ENCODE measurements at places on chromosomes 13 and 19. TPM values are rescaled to one million over a fixed set of nuclear protein-coding genes. Genes with fewer than 3 reads are reported as not detected.

DNA sequence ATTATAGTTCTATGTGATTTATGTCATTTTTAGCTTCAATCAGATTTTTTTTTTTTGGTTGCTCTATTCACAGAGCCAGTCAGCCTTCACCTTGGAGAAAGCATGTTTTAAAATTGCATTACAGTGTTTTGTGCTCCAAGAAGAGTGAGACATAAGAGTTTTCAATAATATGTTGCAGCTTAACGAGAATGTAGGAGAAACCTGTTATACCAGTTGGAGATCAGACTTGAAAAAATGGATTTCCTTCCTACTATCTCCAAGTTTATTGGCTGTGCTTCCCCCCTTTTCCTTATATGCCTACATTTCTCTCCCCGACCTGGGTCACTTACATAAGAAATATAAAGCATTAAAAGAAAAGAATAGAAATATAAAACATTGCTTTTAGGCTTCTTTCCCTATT is 123.9 kb upstream of the ARGLU1 start:
- DNase-seq: no peak

GRCh38 chr19:4981681-4981958 is 12.7 kb downstream of the KDM4B start:
- peak; percentile 48 for DNase-seq

- DNase-seq: no peak
These were observed 1144.9 kb upstream of the PCDH9 start for GRCh38 chr13:68375004-68375403.

GRCh38 chr19:30857388-30857787 is 485.2 kb downstream of the ZNF536 start:
- DNase-seq: peak; percentile 51

- no peak for DNase-seq
These were observed 2422.9 kb upstream of the PCDH20 start for GRCh38 chr13:63838366-63839110.

GRCh38 chr19:45271735-45272108 is 20.7 kb downstream of the MARK4 start:
- no peak for DNase-seq

Gene FPR3
- total RNA-seq: not detected

DNA sequence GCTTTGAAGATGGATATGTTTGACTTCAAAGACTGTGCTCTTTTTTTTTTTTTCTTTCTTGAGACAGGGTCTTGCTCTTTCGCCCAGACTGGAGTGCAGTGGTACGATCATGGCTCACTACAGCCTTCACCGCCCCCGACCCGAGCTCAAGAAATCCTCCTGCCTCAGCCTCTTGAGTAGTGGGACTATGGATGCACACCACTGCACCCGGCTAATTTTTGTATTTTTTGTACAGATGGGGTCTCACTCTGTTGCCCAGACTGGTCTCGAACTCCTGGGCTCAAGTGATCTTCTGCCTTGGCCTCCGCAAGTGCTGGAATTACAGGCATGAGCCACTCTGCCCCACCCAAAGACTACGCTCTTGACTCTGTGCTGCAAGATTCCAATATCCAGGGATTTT is 50.4 kb downstream of the SPTBN4 start:
- DNase-seq: no peak

DNA sequence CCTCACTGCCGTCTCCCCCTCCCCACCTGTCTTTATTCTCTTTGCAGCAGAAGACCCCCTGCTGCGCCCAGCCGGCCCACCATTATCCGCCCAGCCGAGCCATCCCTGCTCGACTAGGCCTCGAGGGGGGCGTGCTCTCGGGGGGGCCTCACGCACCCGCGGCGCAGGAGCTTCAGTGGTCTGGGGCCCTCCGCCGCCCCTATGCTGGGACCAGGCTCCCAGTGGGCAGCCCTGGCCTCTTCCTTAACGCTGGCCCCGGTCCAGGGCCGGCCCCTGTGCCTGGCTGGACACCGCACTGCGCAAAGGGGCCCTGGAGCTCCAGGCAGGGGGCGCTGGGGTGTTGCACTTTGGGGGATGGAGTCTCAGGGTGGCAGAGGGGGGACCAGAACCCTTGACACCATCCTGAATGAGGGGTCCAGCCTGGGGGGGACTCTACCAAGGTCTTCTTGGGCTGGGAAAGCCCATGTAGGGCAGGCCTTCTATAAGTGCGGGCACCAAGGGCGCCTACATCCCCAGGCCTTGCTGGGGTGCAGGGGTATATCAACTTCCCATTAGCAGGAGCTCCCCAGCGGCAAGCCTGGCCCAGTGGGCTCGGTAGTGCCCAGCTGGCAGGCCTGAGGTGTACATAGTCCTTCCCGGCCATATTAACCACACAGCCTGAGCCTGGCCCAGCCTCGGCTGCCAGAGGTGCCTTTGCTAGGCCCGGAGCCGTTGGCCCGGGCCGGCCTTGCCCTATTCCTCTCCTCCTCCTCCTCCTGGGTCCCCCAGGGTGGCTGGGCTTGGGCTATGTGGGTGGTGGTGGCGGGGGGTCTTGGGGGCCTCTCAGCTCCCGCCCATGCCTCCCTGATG is 4.9 kb downstream of the TMED1 start:
- peak; percentile 57 for DNase-seq

Gene KCTD12
- 3.5 TPM for total RNA-seq

Gene CGB3
- total RNA-seq: not detected
